ENCODE measurements at places on chromosomes 3 and 15.

DNA sequence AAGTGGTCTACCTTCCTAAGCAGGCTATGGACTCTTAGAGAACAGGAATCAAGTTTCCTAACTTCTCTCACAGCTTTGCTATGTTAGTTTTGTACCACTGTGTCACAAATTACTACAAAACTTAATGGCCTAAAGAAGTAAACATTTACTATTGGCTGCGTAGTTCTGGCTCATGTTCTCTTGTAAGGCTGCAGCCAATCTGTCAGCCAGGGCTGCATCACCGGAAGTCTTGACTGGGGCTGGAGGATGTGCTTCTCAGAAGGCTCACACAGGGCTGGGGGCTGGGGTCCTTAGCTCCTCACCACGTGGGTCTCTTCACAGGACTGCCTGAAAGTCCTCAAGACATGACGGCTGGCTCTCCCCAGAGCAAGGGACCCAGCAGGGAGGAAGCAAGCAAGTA, 15.5 kb downstream of the STIMATE start:
- DNase-seq, result no peak

DNA sequence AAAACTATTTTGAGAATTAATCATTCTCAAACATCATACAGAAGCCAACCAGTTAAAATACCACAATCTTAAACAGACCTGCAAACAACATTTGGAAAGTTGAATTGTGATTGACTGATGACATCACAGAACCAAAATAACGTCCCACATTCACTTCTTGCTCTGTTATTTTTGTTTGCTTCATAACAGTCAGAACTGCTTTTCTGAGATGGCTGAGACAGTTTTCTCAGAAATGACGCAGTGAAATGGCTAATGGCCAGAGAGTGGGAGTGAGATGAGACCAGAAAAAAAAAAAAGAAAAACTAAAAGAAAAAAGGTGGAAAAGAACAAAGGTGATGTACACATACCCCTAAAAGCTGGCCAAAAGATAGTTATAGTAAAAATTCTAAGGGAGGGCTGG, 1061.2 kb downstream of the FHIT start:
- no peak for DNase-seq

GRCh38 chr3:153621953-153622352, 459.9 kb downstream of the RAP2B start:
- DNase-seq, result no peak

- DNase-seq, result peak; percentile 89
Observed at GRCh38 chr3:141051443-141052200, 475 bp downstream of the SPSB4 start.

DNA sequence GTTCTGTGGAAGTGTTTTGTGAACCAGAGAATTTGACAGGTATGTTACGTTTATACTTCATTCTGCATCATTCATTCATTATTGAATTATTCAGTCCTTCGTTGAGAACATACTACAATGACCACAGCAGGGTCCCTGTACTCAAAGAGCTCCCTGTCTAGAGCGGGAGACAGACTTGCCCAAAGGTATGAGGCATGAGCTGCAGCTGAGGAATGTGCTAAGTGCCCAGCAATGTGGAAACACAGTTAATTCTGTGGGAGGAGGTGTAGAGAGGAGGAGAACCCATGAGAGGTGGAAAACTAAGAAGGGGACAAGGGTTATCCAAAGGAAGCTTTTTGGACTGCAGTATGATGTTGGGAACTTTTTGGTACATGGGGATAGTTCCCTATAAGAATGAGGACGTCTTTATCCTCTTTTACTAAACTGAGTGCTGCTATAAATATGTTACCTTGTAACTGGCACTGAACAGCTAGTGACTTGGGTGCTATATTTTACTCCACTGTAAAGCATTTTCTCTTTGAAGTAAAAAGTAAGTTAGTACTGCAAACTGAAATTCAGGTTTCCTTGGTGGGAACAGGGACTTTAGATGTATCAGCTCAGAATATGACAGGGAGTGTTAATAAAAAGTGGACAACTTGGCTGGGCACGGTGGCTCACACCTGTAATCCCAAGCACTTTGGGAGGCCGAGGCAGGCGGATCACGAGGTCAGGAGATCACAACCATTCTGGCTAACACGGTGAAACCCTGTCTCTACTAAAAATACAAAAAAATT, 5.7 kb downstream of the SMAD3 start:
- no peak for DNase-seq

DNA sequence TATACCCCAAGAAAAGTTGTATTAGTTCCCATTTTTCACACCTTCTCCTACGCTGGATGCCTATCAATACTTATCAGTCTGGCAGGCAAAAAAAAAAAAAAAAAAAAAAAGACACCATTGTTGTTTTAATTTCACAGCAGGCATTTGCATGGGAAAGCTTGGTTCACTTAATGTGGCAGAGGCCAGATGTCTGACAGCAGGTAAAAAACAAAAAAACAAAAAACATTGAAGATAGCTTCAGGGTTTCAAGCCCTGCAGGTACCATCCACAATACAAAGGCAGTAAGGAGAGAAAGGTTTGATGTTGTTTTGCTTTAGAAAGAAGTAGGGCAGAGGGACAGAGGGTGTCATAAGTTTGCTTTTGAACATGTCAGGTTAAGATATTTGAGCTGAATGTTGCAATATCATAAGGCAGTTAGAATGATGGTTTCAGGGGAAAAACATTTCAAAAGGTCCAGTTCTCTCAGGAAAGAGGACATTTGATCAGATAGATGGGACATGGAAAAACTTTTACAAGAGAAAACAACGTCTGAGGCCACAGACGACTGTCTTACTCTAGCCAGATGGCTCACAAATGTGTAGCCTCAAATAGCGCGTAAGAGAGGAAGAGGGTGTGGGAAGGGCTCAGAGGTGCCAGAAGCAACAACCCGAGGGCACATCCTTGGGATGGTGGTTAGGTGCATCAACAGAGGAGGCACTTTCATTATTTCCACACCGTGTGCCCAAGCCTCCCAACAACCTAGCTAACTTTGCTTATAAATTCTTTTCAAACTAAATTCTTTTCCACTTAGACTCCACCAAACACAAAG, 25.7 kb downstream of the PCOLCE2 start:
- DNase-seq, result no peak

GRCh38 chr3:194913316-194913715, 227.6 kb downstream of the FAM43A start:
- DNase-seq, result no peak

GRCh38 chr3:13278783-13279531, 141.2 kb downstream of the NUP210 start:
- no peak for DNase-seq

GRCh38 chr3:172038798-172039435, 461 bp upstream of the FNDC3B start:
- DNase-seq, result no peak

DNA sequence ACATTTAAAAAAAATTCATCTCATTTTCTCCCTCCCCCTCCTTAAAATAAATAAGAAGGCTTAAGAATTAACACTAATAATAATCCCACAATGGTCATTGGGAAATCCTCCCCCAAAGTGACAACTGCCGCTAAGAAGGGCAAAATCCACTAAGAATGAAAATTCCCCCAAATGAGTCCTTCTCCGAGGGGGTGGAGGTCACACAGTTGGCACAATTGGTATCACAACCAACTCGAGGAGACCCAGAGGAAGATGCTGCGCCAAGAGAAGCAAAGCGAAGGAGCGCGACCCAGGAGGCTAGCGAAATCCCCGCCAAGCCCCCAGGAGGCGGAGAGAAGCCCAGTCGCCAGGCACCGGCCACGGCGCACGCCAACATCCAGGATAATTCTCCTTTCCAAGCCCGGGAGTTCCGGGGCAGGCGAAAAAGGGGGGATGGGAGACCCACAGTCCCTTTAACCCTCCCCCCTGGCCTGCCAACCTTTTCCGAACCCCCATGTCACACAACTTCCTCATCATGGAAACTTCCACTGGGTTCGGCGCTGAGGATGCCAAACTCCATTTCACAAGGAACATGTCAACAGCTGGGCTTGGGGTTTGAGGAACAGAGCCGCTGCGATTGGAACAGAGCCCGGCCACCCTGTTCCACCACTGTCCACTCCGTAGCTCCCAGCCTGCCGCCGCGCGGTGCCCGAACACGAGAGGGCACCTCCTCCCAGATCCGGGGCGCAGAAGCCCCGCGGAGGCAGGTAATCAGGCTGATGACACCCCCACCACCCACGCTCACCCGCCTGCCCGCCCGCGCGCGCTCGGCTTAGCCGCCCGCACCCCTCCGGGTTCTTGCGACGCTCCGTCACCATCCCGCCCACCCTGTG, 668 bp downstream of the THRB start:
- DNase-seq, result no peak

DNA sequence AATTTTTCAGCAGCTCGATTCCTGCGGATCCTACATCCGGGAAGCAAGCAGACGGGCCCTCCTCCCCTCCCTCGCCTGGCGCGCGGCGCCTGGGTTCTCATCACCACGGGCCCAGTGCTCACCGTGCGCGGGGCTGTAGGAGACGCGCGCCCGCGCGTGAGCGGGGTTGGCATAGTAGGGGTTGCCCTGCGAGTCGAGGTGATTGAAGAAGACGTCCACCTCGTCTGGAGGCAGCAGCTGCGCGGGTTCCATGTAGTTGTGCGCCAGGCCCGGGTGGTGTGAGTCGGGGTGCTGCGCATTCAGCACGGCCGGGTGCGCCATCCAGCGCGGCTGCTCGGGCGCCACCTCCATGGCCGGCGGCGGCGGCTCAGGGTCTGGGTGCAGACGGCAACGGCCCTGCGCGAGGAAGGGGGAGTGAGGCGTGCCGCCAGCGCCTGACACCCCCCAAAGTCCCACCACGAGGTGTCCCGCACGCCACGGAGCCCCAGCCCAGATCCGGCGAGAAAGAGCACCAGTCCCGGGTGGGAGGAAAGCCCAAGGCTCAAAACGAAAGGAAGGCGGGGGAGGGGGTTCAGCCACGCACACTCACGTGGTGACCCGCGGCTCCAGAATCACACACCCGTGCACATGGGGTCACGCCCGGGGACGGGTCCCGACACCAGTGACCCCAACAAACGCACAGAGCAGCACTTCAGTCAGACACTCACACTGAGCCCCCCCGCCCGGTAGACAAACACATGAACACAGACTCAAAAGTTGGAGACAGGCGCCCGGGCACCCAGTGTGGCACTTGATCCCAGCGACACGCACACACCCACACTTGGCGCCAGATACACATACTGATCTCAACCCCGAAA, 6.1 kb downstream of the GATA2 start:
- no peak for DNase-seq

- no peak for DNase-seq
Observed at GRCh38 chr3:25515171-25515570, 87.1 kb downstream of the RARB start.

DNA sequence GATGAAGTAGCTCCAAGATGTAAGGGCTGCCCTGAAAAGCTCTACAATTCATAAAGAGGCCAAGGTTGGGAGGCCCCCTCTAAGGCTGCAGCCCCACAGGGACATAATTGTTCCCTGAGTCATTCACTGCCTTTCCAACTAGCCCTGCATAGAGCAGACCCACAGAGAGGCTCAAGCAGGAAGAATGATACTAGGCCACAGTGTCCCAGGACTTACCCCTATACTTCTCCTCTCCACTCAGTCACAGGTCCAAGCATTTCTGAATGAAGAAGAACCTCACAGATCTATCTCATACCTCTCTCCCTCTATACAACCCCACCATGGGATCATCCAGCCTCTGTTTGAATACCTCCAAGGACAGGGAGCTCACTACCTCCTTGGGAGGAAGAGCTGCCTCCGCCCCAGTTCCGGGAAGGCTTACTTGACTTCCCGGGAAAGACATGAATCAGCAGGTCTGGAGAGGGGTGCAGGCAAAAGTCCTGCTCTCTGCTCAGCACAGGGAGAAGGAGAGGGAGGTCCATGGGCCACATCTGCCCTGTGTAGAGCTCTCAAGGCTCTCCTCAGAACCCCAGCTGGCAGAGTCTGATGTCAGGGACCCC, 6.9 kb upstream of the SKIC8 start:
- DNase-seq, result no peak

GRCh38 chr3:122789585-122790273, 3.9 kb downstream of the HSPBAP1 start:
- no peak for DNase-seq

DNA sequence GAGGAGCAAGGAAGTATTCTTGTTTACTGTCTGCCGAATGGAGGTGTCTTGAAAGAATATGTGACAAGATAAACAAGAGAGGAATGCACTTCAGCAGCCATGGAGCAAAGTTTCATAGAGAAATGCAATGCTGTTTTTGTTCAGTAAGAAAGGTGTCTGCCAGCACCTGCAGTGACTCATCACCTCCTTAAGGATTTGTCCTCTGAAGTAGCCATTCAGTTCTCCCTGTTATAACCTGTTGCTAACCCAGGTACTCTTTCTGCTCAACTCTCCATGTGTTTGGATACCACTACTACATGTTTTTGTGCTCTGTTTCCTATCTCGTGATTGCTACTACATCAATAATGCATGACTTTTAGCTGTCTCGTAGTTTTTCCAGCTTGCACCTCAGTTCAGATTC, 328.9 kb downstream of the CHL1 start:
- no peak for DNase-seq

- no peak for DNase-seq
Observed at GRCh38 chr15:67779549-67780111, 45.7 kb upstream of the SKOR1 start.

DNA sequence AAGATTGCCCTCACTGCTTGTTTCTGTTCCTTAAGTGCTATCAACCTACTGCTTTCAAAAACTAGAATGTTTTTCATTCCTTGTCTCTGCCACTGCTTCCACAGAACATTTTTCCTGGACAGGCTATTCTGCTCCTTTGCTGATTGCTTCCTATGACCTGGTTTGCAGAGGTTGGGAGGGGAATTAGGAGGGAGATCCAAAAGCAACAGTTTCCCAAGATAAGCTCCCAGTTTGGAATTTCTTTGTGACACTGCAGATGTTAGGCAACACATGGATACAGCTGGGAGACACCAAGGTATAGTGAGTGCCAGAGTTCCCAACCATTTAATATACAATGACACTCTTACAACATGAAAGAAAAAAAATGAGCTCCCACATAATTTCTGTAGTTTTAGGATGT, 1036.5 kb downstream of the ROBO2 start:
- no peak for DNase-seq

All from esophagus muscularis mucosa (tissue), 4 donors.